ENCODE measurements at places on chromosomes 12 and 14. TPM values are rescaled to one million over a fixed set of nuclear protein-coding genes. Genes with fewer than 3 reads are reported as not detected.

Gene SLC22A17
- 164 TPM for total RNA-seq

Gene POTEG
- not detected for total RNA-seq

Gene LGMN
- total RNA-seq, result 28.8 TPM

Gene SLC4A8
- total RNA-seq, result 66.7 TPM

Gene RAPGEF3
- 17.5 TPM for total RNA-seq

Gene SLC35F4
- 3.8 TPM for total RNA-seq

Gene RNASE3
- total RNA-seq, result not detected

Gene TBX5
- not detected for total RNA-seq

Gene METAP2
- total RNA-seq, result 50.1 TPM

Gene FAM186B
- not detected for total RNA-seq

Gene PLA2G1B
- total RNA-seq, result not detected

Gene NDRG2
- total RNA-seq, result 105 TPM

Gene RPGRIP1
- total RNA-seq, result 0.94 TPM

Gene RD3L
- total RNA-seq, result not detected

Gene CCDC196
- not detected for total RNA-seq

Gene TAS2R50
- 26.3 TPM for total RNA-seq

Gene LALBA
- not detected for total RNA-seq

Gene DNAJC22
- not detected for total RNA-seq

Gene GZMH
- not detected for total RNA-seq

Gene SPRYD3
- 24.1 TPM for total RNA-seq

Gene SLC10A1
- total RNA-seq, result not detected

Gene GALNT16
- total RNA-seq, result 10.3 TPM
